ENCODE measurements at places on chromosomes 5 and 9.

- no peak for DNase-seq
Measured at GRCh38 chr5:52727020-52727419, 60.7 kb upstream of the ITGA1 start.

GRCh38 chr5:157993201-157993600, 134.3 kb upstream of the CLINT1 start:
- no peak for DNase-seq

DNA sequence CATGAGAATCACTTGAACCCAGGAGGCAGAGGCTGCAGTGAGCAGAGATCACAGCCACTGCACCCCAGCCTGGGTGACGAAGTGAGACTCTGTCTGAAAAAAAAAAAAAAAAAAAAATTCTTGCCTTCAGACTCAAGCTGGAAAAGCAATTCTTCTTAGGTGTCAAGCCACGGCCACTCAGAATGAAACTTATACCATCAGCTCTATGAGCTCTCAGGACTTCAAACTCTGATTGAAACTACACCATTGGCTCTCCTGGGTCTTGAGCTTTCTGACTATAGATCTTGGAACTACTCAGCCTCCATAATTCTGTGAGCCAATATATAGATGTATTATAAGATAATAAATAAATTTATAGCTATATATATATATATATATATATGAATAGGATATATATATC, 12.9 kb upstream of the FGF10 start:
- no peak for DNase-seq

DNA sequence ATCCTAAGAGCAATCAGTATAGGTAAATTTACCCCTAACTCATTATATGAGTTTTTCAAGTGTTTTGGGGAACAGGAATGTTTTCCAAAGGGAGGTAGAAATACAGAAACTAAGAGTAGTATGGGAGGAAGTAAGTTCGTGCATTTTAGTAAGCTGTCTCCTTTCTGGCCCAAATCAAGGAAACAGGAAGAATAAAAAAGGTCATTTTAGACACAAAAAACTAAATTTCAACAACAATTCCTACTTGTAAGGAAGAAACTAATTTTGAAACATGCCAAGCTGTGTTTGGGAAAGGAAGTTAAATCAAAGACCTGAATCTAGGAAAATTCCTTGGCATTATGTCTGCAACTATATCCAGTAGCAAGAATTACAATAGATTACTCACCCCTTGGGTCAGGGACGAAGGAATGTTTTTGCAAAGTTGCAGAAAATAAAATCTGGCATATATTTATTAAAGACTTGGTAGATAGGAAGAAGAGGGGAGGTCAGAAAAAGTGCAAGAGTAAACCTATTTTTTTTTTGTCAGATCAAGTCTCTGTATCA, 6.5 kb upstream of the RPS6 start:
- peak; percentile 18 for DNase-seq

GRCh38 chr5:174418809-174419539, 305.4 kb upstream of the MSX2 start:
- DNase-seq: no peak

DNA sequence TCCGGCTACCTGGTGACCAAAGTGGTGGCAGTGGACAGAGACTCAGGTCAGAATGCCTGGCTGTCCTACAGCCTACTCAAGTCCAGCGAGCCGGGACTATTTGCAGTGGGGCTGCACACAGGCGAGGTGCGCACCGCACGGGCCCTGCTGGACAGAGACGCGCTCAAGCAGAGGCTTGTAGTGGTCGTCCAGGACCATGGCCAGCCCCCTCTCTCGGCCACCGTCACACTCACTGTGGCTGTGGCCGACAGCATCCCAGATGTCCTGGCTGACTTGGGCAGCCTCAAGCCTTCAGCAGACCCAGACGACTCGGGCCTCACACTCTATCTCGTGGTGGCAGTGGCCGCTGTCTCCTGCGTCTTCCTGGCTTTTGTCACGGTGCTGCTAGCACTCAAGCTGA, 2.1 kb downstream of the PCDHGA4 start:
- DNase-seq: no peak

GRCh38 chr9:29659014-29659413, 2085.7 kb upstream of the C9orf72 start:
- no peak for DNase-seq

DNA sequence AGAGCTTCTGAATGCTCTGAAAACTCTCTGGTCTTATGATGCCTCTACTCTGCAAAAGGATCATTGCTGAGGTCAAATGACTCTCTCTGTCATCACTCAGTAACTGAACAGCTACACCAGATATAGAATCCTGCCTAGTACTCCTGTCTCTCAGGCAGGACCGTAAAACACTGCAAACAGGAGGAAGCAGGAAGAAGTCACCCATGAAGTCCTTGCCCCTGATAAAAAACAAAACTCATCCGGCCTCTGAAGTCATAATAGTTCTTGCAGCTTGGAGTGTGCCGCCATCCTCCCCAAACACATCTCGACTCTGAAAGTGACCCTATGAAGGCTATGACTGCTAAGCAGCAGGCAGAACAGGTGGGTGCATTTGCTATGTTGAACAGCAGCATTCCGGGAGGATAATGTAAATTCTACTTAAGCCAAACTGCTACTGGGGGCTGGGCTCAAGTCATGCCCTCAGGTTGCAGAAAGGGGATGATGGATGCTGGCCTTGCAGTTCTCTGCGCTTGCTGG, 81.9 kb upstream of the FAM169A start:
- DNase-seq: no peak

GRCh38 chr5:160198841-160199409, 30.4 kb upstream of the FABP6 start:
- DNase-seq: no peak

DNA sequence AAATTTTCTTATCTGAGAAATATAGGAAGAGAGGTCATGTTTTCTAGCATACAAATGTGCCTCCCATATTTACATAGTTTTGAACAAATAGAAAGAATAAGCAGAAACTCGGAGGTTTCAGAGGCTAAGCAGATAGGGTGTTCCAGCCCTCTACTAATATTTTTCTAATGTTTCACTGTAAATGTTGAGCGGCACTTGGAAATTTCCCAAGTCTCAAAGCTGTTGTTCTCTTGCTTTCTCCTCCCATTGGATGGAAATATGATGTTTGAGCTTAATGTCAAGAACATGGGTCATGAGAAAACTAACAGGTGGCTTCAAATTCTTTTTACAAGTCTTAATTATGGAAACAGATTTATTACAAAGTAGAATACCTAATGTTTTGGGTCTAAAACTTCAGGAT, 5.1 kb downstream of the SPINK1 start:
- no peak for DNase-seq

GRCh38 chr5:140318792-140319191, 15.9 kb upstream of the PFDN1 start:
- DNase-seq: no peak

DNA sequence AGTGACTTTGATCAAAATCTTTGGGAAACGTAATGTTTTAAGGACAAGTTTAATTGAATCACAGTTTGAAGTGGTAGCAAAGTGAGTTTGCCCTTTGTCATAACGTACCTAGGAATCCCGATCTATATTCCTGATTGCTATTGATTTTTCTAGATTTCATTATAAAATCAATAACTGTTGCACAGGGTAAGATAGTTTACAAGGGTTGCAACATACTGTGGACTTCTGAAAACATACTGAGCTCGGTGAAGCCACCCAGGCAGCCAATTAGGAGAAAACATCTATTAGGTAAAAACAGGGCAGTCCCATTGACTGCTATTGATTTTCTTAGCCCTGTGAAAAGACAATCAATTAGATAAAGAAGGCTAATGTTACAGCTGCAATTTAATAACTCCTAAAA, 659.9 kb downstream of the ISL1 start:
- DNase-seq: no peak

DNA sequence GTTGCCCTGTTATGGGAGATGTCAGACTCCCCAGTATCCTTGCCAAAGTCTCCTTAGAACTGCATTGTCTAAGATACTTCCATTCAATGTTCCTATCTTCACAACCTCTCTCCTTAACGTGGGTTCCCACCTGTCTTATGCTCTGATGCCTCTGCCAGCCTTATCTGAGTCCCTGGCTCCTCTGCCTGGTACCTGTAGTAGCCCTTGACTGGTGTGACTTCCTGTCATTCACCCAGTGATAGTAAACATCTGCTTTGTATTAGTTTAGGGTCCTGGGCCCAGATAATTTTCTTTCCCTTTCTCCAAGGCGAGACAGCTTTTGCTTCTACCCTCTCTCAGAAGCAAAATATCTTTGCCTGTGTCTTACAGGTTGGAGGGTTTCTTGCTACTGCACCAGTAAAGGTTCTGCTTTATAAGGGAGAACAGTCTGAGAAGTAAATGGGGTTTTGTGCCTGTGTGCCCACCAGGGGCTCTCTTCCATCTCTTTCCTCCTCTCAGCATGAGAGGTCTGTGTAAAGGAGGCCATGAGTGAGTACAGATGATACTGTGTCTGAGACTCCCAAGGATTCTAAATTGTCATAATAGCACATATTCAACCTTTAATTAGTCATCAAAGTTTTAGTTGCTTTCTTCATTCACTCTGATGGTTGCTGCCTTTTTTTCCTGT, 220.8 kb downstream of the PRR16 start:
- DNase-seq: peak; percentile 25

DNA sequence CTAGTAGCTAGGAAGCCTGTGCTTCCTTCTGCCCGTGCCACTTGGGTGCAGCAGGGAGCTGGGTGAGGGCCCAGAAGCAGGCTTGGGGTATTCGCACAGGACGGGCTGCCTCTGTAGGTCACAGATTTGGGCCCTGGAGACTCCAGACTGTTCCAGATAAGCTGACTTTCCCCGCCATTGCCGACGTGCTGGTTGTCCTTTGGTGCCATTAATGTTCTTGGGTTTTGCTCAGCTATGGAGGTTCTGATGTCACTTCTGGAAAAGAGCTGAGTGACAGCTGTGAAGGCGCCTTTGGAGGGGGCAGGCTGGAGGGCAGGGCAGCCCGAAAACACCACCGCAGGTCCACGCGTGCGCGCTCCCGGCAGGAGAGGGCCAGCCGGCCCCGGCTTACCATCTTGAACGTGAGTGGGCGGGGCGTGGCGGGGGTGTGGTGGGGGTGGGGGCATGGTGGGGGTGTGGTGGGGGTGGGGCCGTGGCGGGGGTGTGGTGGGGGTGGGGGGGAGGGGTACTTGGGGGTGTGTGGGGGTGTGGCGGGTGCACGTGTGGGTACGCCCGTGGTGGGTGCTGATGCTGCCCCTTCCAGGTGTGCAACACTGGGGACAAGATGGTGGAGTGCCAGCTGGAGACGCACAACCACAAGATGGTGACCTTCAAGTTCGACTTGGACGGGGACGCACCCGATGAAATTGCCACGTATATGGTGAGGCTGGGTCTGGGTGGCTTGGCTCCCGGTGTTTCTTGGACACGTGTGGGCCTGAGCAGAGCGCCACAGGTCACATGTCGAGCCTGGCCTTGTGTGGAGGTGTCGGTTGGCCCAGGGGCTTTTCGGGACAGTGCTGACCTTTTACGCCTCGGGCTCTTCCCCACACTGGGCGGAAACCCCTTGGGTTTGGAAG, 79.6 kb downstream of the WNK2 start:
- DNase-seq: no peak

- DNase-seq: peak; percentile 76
Measured at GRCh38 chr5:33662722-33663427, 222.1 kb downstream of the TARS1 start.

GRCh38 chr9:109496218-109496617, 1.9 kb downstream of the PTPN3 start:
- DNase-seq: no peak

DNA sequence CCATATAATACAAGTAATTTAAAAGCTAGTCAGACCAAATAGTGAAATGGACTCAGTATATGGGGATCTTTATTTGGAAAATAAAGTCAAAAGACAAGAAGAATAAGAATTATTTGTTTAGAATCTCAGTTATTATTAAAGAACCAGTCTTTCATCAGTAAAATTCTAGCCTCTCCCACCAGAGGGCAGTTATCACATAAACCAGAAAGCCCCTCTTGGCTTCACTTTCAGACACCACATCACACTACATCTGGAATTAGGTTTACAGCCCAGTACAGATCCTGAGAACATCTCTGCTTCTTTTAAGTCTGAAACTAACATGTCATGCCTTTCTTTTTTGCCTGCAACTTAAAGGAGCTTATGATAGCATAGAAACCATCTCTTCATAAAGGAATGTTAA, 12.2 kb upstream of the HSPB3 start:
- peak; percentile 58 for DNase-seq

DNA sequence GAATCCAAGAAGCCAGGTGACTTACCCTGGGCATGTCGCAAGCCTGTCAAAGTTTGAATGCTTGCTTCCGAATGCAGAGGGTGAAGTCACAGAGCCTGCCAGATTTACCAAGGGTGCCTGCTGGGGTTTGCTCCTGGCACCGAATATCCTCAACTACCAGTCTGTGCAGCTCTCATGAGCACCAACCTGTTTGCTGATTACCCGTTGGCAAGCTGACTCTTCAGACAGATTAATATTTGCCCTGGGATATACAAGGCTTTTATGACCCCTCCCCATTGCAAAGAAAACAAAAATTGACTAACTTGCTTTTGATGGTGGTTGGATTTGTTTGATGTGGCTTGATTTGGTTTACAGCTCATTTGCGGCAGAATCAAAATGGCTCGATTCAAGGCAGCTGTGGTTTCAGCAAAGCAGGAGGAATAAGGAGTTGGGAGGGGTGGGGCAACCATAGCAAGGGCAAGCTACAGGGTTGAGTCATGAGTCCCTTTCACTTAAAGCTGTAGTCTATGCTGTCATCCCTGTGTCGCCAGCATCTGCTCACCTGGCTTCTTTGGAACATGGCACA, 82.3 kb upstream of the AGXT2 start:
- peak; percentile 50 for DNase-seq

DNA sequence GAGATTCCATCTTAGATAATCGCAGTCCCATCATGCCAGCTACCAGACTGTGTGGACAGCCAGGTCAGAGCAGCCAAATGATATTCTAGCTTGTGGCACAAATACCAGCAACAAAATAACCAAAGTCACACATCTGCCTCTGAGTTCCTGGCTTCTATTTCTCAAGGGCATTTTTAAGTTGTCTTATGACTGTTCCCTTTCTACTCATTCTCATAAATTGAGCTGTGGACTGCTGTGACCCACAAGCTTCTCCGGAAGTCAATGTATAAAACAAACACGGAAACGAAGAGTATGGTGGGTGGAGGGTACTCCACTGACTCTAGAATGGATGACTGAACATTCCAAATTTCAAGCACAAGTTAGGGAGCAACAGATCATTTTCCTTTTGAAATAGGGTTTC, 43.9 kb downstream of the PDCD1LG2 start:
- no peak for DNase-seq

- no peak for DNase-seq
Measured at GRCh38 chr5:125142458-125142857, 396.0 kb upstream of the ZNF608 start.

DNA sequence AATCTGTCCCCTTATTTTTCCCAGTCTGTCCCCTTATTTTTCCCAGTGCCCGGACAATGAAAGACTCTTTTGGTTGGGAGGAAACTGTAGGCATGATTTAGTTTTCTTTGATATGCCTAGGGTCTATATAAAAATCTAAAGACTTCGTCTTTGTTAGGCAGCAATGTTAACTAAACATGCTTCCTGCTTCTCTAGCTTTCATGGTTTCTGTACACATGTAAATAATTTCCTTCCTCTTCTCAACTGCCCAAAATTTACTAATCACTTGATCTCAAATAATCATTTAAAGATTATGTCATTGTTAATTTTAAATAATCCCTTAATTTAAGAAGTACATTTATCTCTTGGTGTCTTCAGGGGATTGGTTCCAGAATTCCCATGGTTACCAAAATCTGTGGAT, 47.8 kb upstream of the RAPGEF6 start:
- no peak for DNase-seq

- no peak for DNase-seq
Measured at GRCh38 chr5:163342306-163342705, 95.1 kb upstream of the CCNG1 start.

- DNase-seq: no peak
Measured at GRCh38 chr9:18046068-18046467, 427.9 kb upstream of the ADAMTSL1 start.

- no peak for DNase-seq
Measured at GRCh38 chr5:94347130-94347529, 271.3 kb downstream of the KIAA0825 start.

Measured in AG10803 (cell line).